ENCODE measurements at places on chromosomes 7 and 10.

- no peak for DNase-seq
Observed at GRCh38 chr7:140223515-140224221, 46.9 kb upstream of the KDM7A start.

DNA sequence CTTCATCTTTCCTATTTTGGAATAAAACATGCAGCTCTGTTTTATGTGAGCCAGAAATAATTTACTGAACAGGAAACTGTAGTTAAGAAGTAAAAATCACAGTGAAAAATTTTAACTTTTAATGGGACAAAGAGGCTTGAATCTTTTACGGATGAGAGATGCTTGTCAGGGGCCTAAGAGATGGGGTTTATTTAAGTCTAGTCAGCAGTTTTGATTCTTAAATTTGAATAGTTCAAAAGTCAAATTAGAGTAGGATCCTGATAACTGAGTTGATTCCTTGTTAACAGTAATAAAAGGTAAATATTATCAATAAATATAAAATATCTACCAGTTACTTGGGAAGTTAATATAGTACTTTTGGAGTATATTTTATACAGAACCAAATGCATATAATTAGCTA, 24.9 kb upstream of the CD36 start:
- no peak for DNase-seq

DNA sequence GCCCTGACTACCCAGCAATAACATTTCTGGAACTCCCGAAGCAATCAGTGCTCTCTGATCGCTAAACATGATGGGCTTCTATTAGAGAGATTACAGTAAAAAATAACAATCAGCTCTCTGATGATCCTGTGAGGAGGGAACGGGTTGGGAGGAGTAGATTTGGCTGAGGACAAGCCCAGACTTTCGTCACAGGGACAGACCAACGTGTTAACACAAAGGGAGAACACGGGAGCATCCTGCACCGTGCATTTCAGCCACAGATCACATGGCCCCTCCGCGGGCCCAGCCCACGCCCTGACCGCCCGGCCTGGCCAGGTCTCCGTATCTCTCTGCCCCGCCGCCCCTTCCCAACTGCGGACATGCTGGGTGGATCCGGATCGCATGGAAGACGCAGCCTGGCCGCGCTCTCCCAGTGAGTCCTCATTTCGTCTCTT, 95.0 kb upstream of the AGBL3 start:
- no peak for DNase-seq

DNA sequence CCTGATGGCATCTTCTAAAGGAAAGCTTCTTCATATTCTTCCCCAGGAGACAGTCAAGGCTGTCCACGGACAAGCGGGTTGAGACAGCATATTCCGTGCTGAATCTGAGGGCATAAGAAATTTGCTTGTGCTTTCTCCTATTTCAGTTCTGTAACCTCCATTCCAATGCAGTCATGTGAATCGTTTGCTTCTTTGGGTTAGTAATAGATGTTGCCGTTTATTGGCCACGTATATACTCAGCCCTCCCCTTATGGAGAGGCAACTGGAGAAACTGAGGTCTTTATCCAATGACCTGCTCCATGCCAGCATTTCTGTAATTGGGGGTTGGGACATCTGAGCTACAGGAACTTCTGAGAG, 38.9 kb downstream of the LYZL1 start:
- no peak for DNase-seq

DNA sequence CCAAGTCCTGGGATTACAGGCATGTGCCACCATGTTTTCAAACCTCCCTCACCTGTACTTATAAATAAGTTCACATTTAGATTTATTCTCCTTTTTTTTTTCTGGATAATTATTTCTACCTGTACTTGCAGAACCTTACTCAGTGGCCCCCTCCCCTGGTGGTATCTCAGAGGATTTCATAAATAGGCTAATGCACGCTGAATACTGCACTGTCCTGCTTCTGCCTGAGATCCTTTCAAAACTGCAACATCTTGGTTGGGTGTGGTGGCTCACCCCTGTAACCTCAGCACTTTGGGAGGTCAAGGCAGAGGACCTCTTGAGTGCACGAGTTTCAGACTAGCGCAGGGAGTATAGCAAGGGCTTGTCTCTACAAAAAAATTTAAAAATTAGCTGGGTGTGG, 4.6 kb upstream of the BLVRA start:
- no peak for DNase-seq

Measured in stimulated activated CD8-positive, alpha-beta memory T cell treated with anti-CD3 and anti-CD28 coated beads, Interleukin-2, amount 100 ng/mL, for 48 hours (primary cell).